8988T (cell line): ENCODE measurements at places on chromosomes 12 and 14.

DNA sequence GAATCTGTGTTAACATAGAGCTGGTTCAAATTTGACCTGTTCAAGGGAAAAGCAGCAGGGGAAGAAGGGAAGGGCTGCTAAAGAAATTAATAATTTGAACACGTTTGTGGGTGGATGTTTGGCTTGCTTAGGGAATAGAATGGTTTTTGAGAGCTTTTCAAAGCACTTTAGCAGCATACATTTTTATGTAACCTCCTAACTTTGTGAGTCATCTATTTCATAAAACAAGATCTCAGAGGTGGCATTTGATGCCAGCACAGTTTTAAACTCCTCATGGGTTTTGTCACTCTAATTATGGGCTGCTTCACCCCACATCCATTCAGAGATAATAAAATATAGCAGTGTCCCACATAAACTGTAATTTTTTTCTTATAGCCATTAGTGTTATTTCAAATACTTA, 143.8 kb downstream of the ACSS3 start:
- no peak for DNase-seq

DNA sequence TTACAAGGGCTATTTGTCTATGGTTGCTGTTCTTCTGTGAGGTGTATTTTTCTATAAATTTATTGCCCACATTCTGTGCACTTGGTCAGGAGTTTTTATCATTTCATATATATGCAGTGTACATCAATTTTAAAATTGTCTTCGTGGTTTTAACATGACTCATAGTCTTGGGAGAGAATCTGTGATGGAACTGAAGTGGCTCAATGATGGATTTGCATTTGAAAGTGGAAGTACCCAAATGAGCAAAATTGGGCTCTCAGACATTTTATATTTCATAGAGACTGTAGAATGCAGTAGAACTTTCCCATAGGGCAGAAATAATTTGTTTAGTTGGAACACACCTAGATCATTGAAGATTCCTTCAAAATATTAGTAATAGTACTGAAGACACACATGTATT, 1.9 kb upstream of the SCFD1 start:
- DNase-seq = no peak

DNA sequence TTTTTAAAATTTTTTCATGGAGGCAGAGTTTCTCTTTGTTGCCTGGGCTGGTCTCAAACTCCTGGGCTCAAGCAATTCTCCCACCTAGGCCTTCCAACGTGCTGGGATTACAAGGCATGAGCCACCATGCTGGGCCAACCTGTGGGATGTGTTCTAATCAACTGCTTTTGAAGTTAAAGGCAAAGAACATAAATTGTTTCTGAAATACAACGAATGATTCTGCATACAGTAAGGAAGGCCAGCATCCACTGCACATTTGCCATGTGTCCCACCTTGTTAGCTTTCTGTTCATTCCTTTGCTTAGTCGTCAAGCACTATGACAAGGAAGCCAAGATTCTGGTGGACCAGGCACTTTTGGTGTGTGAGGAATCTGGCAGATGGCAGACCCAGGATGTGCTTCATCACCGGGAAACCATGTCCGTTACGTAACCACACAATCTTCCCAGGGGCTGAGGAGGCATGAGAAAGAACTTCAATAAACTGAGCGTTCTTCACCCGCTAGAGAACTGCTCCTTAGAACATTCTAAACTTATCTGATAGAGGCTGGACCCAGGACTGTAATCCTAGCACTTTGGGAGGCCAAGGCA, 24.5 kb downstream of the MOK start:
- DNase-seq = peak; percentile 46

DNA sequence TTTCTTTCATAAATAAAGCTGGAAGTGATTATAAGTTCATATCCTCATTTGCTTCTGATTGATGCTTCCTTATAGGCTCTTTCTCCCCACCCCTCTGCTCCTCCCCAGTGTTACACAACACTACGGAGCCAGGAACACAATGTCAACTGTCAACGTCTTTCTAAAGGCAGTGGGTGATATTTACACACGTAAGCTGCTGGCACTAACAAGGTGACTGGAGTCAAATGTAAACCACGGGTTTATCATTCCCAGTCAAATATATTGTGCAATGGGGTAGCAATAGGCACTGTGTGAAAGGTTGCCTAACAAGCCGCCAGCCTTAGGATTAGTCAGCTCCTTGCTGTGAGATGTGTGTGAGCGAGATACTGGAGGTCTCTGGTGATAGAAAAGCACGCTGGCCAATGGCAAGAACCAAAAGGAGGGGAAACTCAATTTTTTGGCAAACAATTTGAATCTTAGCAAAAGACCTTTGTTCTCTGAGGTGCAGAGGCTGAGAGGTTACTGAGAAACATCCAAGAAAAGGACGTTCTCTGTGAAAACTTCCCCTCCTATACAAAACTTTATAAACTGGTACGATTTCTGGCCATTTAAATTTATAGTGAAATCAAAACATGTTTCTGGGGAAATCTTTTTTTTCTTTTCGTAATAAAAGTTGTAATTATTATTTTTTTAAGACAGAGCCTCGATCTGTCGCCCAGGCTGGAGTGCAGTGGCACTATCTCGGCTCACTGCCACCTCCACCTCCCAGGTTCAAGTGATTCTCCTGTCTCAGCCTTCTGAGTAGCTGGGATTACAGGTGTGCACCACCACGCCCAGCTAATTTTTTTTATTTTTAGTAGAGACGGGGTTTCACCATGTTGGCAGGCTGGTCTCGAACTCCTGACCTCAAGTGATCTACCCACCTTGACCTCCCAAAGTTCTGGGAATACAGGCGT, 22.3 kb upstream of the HECTD1 start:
- peak; percentile 57 for DNase-seq
